Hematopoietic multipotent progenitor cell treated with erythropoietin and hydrocortisone succinate and interleukin-3 and kit ligand, for 17 days (in vitro differentiated cells): ENCODE measurements at places on chromosomes 11 and 22.

DNA sequence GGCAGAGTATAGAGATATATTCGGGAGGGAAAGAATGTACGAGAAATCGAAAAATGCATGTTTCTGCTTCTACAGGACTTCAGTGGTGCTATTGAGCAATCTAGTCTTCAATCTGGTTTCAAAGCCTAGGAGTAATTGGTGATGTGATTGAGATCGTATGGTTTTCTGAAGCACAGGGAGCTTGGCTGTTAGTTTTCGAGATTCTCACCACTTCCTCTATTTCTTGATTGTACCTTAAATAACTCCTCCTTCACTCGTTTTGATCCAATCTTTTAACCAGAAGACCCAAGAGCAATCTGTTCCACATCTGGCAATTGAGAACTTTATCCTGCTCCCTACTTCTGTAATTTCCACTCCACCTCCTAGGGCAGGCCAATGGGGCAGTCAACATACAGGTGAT, 518 bp downstream of the CCDC179 start:
- DNase-seq: no peak

DNA sequence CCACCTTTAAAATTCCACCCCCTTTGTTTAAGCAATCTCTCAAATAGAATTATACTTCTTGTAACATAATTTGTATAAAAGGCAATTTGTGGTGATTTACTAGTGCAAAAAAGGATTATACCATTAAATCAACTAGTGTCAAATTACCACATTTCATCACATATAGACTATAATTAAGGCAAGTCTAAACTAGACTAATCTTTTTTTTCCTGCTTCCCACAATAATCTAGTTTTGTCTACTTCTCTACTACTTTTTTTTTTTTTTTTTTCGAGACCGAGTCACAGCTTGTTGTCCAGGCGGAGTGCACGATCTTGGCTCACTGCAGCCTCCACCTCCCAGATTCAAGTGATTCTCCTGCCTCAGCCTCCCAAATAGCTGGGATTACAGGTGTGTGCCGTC, 36.1 kb upstream of the FZD4 start:
- no peak for DNase-seq

DNA sequence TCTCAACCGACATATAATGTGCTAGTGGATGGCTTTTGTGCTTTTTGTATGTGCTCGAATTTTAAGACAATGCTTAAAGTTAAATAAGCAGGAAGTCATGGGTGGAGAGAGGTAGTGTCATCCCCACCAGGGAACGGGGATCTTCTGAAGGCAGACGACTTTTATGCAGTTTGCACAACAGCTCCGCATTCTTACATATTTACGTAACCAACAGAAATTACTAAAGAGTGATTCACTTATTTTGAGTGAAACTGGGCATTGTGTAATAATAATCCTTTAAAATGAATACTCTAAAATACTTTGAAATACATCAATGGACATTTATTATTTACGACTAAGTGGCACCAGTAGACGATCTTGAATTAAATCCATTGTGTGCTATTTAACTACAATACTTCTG, 305.1 kb downstream of the CNTN5 start:
- DNase-seq: no peak

DNA sequence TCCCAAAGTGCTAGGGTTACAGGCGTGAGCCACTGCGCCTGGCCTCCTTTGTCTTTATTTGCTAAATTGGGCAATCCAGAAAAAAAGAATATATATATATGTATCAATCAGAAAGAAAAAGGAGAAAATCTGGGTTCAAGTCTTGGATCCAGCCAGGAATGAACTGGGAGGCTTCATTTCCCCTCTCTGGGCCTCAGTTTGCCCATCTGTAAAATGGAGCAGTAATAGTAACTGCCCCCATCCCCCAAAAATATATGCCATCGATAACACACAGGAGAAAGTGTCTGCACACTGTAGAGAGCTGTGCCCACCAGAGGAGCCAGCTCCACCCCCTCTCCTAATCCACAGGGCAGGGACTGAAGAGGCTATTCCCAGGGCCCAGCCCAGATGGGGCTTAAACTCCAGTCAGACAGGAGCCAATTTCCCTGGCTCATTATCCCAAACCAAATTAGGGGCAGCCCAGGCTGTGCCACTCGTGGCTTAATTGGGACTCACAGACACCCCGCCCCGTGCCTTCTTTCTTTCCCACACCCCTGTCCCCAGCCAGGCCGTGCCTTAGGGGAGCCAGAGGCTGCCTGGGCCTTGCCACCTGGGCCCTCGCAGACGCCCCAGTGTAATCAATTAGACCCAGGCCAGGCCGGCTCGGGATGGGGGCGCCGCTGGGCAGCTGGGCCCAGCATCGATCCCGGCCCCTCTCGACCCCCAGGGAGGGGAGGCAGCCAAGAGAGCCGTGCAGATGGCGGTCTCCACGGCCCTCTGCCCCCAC, 171.5 kb downstream of the MN1 start:
- DNase-seq: no peak
